ENCODE measurements at places on chromosomes 3 and 15. TPM values are rescaled to one million over a fixed set of nuclear protein-coding genes. Genes with fewer than 3 reads are reported as not detected.
A peak's percentile ranks its signal among the peaks of the same experiment; 100 is the strongest.

GRCh38 chr15:95603802-95604201 lies 726.7 kb upstream of the NR2F2 start:
- no peak for DNase-seq

DNA sequence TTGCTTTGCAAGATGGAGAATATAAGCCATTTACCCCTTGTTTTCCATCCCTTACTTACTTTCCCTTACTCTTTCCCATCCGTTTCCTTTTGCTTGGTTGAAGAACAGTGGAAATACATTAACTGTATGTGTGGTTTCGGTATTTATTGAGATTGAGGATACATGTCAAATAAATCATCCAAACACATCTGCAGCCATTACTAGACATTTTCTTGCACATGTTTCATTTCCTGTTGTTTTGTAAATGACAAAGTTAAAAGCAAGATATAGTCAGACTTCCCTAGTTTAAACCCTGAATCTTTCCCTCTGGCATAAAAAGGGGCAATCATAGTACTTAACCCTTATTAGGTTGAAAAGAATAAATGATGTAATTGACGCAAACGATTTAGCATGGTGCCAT lies 82.1 kb upstream of the BCHE start:
- DNase-seq: no peak

GRCh38 chr3:167032267-167032876 lies 347.7 kb downstream of the ZBBX start:
- DNase-seq: no peak

- no peak for DNase-seq
Measured at GRCh38 chr15:78077053-78077870, at the start of gene TBC1D2B. Gene TBC1D2B, minus strand, starts transcription at chr15:78077711. Its CDS starts 59 bp downstream, at chr15:78077652.

DNA sequence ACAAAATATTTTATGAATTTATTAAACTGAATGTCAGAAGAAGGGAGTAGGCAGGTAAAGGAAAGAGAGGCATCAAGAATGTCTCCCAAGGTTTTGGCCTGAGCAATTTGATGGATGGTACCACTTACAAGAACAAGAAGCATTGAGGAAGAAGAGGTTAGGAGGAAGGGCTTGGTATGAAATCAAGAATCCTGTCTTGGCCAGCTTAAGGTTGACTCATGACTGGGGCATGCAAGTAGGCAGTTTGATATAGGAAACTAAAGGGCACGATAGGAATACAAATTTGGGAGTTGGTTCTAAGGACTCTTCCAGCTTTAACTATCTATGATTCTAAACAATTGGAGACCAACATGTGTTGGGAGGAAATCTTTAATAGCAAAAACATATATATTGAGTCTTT lies 79.1 kb downstream of the NTRK3 start:
- DNase-seq: no peak

DNA sequence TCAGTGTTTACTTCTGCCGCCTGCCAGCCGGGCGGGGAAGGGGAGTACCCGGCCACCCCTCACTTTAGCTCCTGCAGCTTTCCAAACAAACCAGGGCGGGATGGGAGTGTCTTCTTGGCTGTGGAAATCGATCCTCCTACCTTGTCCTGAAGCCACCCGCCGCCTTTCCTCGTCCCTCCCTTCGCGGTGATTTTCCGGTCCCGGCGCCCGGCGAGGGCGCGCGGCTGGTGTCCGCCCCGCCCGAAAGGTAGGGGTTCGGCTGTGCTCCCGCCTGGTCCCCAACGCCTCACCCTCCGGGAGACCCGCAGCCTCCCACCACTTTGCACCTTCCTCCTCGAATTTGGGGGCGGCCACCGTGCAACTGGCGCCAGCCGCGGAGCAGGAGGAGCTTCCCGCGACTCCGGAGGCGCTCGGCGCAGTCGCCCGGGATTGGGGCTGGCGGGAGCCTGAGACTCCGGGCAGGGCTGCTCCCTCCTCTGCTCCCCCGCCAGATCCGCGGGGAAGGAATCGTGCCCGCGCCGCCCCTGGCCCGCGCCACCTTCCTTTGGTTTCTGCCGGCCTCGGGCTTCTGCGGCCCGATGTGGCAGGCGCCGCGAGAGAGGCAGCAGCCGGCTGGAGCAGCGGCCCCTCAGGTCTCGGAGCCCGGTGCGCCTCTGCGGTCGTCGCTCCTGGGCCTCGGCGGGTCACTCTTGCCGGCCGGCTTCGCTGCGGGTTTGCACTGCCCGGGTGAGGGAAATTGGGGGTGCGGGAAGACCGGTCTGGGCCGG lies 30.7 kb upstream of the ST3GAL6 start:
- peak; percentile 70 for DNase-seq

GRCh38 chr15:99554880-99555488 lies 10.8 kb upstream of the MEF2A start:
- no peak for DNase-seq

DNA sequence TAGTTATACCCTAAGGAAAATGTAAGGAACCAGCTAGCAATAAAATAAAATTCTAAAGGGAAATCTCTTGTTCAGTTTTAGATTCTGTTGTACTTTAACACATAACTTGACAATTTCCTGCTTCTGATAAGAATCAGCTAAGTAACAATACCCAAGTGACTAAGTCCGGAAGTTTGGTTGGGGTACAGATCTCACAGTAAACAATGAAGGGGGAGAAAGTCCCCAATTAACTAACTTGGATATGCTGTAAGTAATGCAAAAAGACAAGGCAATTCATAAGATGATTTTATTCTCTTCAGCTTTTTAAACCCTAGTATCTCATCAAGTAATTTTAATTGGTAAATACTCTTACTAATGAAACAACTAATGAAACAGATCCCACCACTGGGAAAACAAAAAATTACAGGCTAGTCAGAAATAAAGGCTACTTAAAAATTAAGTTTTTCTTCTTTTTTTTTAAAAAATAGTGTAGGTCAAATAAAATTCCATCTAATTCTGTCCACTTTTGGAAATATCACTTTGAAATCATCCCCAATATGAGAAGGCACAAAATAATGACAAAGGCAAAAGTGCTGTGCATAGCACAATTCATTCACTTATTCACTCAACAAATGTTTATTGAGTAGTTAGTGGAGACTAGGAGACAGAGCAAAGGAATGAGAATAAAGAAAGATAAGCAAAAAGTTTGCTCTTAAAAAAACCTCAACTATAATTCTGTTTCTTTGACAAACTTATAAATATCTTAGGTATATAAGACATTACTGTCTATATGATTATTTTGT lies 37.8 kb upstream of the IL20RB start:
- DNase-seq: no peak

The LRRC2 gene
- 7.0 TPM for total RNA-seq

The ADAMTS7 gene
- total RNA-seq: 39.2 TPM

The CHRM5 gene
- total RNA-seq: not detected

The DUOXA1 gene
- 0.41 TPM for total RNA-seq

The CD96 gene
- 0.85 TPM for total RNA-seq
